WTC11 (cell line): ENCODE measurements at places on chromosomes 11 and 22. TPM values are rescaled to one million over a fixed set of nuclear protein-coding genes. Genes with fewer than 3 reads are reported as not detected.

MCAM gene
- 20.7 to 26.4 TPM (median 22.1 TPM) in 3 replicates for total RNA-seq

VSIG10L2 gene
- not detected in 3 replicates for total RNA-seq

RAG1 gene
- 0.55 to 0.90 TPM (median 0.82 TPM) in 3 replicates for total RNA-seq

DNA sequence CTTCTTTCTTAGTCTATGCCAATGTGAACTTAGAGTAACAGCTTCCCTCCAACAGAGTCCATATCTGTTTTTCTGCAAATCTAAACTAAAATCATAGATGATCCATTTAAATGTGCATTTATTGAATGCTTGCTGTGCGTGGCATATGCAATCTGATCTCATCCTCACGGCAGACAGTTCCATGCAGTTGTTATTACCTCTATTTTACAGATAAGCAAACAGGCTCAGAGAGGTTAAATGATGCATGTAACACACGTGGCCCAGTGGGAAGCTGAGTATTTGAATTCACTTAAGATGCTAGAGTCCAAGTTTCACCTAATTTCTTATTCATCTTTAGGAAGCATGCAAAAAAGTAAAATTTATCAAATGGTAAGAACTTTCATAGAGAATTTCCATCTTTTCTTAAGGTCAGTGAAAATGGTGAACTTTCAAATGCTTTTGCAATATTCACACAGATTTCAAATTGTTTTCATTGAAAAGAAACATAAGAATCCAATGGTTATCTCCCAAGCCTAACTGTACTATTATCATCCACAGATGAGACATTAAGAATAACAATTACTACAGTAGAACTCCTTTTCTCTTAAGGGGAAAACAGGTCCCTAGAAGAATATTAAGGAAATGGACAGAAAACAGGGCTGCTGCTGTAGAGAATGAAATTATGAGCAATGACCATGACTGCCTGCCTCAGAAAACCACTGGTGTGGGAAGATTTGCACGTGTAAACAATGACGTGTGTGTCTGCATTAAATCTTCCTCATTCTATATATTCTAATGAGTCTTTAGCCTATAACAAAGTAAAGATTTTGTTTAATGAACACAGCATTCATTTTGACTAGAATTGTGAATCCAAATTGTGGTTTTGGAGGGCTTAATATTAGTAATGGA is 1171.3 kb downstream of the LRRC4C start:
- no peaks in the 10 kb centered on the region for H3K36me3 ChIP-seq
- H3K4me3 ChIP-seq, result no peak overlapping the region
- DNase-seq, result no peak
- peaks cover 87% of the 10 kb centered on the region for H3K27me3 ChIP-seq
- H3K27ac ChIP-seq, result no peak overlapping the region
- H3K4me1 ChIP-seq, result peaks cover 25% of the 10 kb centered on the region

DNA sequence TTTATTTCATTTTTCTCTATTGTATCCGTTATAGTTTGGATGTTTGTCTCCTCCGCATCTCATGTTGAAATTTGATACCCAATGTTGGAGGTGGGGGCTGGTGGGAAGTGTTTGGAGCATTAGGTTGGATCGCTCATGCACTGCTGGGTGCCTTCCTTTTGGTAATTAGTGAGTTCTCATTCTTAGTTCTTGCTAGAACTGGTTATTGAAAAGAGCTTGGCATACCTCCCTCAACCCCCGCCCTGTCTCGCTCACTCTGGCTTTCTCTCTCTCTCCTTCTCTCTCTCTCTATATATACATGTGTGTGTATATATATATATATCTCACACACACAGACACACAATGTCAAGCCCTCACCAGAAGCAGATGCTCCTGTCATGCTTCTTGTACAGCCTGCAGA is 978.7 kb downstream of the DLG2 start:
- H3K27me3 ChIP-seq, result no peaks in the 10 kb centered on the region
- peaks cover 60% of the 10 kb centered on the region for H3K4me1 ChIP-seq
- H3K4me3 ChIP-seq, result peak overlapping the region; percentile 44

RAG2 gene
- total RNA-seq, result not detected in 3 replicates

- H3K27ac ChIP-seq, result no peak overlapping the region
- H3K27me3 ChIP-seq, result no peaks in the 10 kb centered on the region
- H3K4me1 ChIP-seq, result peaks cover 8% of the 10 kb centered on the region
- H3K4me3 ChIP-seq, result no peak overlapping the region
- no peak for DNase-seq
These were observed 73.2 kb downstream of the DBX1 start for GRCh38 chr11:20087118-20087521.

DNA sequence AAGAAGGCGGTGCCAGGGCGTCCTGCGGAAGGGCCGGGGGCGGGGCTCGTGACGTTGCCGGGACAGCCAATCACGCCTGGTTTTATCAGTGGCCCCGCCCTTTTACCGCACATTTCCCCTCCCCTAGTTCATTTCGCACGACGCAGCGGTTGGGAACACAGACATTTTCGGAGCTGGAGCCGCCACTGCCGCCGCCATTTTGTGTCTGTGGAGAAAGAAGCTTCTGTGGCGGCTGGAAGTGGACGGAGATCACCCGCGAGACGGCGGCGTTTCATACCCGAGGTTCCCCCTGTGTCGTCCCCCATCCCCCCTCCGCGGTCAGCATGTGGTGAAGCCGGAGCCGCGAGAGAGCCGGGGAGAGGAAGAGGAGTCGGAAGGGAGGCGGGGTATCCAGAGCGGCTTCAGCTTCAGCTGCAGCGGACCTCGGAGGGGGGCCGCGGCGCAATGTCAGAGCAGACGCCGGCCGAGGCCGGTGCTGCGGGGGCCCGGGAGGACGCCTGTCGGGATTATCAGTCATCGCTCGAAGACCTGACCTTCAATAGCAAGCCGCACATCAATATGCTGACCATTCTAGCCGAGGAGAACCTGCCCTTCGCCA is at the start of gene PCF11:
Gene PCF11 (plus strand): TSS at position 136 of the 598 bp plus-strand sequence. CDS start 309 bp downstream, at position 445.
- peak within 1 kb of the TSS; percentile 100 for H3K27ac ChIP-seq
- no peaks in the 10 kb centered on the region for H3K27me3 ChIP-seq
- H3K36me3 ChIP-seq, result peaks cover 26% of the 10 kb centered on the region
- DNase-seq, result peak; percentile 96
- peaks cover 28% of the 10 kb centered on the region for H3K4me1 ChIP-seq

PRAME gene
- 1.4 to 1.7 TPM (median 1.5 TPM) in 3 replicates for total RNA-seq

DNA sequence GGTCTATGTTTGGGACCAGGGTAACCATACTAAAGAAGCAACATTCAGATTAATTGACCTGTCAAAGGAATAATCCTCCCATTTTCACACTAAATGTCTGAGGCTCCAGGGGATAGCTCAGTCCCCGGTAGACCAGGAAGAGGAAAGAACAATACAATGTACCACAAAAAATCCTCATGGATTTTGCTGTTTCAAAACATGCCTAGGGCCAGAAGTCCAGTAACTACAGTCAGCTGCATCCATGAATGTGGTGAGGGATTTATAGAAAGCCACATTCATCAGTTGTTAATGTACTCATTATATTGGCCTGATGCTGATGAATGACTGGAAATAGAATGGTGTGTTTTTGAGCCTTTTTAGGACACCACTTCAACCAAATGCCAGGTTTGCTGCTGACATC is 6.9 kb upstream of the ETS1 start:
- no peak overlapping the region for H3K4me3 ChIP-seq
- peaks cover 64% of the 10 kb centered on the region for H3K4me1 ChIP-seq
- no peak for DNase-seq
- H3K27ac ChIP-seq, result no peak overlapping the region

ZP1 gene
- total RNA-seq, result not detected in 3 replicates

GRCh38 chr11:101508370-101508769 is 75.4 kb downstream of the TRPC6 start:
- no peak overlapping the region for H3K27ac ChIP-seq
- peaks cover 12% of the 10 kb centered on the region for H3K4me1 ChIP-seq
- no peak overlapping the region for H3K4me3 ChIP-seq

GRCh38 chr22:46652847-46653331 is 32.7 kb downstream of the GRAMD4 start:
- peak overlapping the region; percentile 93 for H3K27ac ChIP-seq
- peaks cover 10% of the 10 kb centered on the region for H3K4me1 ChIP-seq
- H3K4me3 ChIP-seq, result no peak overlapping the region
- no peaks in the 10 kb centered on the region for H3K27me3 ChIP-seq
- no peak for DNase-seq

- peaks cover 9% of the 10 kb centered on the region for H3K36me3 ChIP-seq
- no peaks in the 10 kb centered on the region for H3K27me3 ChIP-seq
- no peak overlapping the region for H3K27ac ChIP-seq
- DNase-seq, result no peak
- no peaks in the 10 kb centered on the region for H3K4me1 ChIP-seq
These were observed 123.3 kb downstream of the METTL15 start for GRCh38 chr11:28231475-28231874.

SORL1 gene
- 78.1 to 87.1 TPM (median 78.1 TPM) in 3 replicates for total RNA-seq

TSSK2 gene
- total RNA-seq, result not detected in 3 replicates

SERPIND1 gene
- total RNA-seq, result 0.09 to 0.25 TPM (median 0.22 TPM) in 3 replicates

DNA sequence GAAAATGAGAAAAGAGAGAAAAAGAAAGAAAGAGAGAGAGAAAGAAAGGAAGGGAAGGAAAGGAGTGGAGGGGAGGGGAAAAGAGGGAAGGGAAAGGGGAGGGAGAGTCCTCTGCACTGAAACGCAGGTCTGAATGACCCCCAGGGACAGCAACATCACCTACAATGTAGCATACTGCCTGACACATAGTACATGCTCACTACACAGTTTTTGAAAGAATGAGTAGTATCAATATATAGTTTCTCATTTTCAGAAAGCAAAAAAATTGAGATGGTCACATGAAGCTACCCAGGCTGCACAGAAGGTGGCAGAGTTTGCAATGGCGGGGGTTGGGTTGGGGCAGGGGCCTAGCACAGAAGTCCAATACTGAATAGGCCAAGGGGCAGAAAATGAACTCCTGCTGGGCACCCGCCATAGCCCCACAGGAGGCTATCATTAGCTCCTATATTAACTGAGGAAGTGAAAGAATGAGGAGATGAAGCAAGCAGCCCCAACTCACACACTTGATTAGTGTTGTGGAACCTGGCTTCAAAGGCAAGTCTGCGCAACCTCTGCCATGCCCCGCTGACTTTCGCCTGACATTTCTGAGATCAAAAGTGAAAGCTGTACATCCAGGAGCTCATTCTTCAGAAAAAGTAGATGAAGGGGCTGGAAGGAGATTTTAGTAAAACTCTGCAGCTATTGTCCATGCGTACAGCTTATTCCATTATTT is 241.2 kb upstream of the SYN3 start:
- H3K27me3 ChIP-seq, result no peaks in the 10 kb centered on the region
- no peak overlapping the region for H3K27ac ChIP-seq
- no peak for DNase-seq
- H3K4me3 ChIP-seq, result no peak overlapping the region
- peaks cover 6% of the 10 kb centered on the region; the same call in 1 of the 2 replicates for H3K36me3 ChIP-seq
- H3K4me1 ChIP-seq, result peaks cover 4% of the 10 kb centered on the region

DNA sequence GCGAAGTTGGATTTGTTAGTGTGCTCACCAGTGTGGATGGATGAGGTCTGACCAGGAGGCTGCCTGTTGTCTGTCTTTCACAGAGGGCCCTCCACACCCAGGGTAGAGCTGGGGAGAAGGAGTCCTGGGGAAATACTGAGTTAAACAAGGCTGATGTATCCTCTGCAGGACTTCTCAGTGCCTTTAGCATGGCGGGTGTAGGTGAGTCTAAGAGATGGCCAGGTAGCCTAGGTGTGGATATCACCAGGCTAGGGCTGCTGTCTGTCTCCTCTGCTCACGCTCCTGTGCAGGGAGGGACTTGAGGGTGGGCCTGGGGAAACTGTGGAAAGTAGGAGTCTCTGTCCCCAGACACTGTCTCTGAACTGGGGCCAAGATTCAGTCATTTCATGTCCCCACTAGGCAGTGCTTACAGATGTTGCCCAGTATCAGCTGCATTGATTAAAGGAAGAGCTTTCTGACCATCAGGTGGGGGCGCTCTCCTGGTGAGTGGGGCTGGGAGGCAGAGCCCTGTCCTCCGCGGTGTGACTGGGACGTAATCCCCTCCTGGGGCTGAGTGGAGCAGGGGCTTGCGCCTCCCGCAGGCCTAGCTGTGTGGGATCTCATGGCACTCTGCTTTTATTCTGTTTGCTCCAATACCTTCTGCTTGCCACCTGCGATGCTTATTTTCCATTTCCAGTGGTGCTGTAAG is 35.5 kb upstream of the CCDC188 start:
- no peak overlapping the region for H3K4me3 ChIP-seq
- H3K36me3 ChIP-seq, result no peaks in the 10 kb centered on the region
- H3K4me1 ChIP-seq, result no peaks in the 10 kb centered on the region
- no peak overlapping the region for H3K27ac ChIP-seq

ALG12 gene
- total RNA-seq, result 26.5 to 29.2 TPM (median 26.7 TPM) in 3 replicates

GRCh38 chr11:77074626-77075221 is 8.0 kb downstream of the CAPN5 start:
- H3K27ac ChIP-seq, result no peak overlapping the region
- H3K27me3 ChIP-seq, result no peaks in the 10 kb centered on the region
- H3K4me1 ChIP-seq, result 0 out of 2 replicates have a peak, but pooled peaks cover 2% of the 10 kb centered on the region
- no peak overlapping the region for H3K4me3 ChIP-seq

- DNase-seq, result no peak
- H3K27me3 ChIP-seq, result no peaks in the 10 kb centered on the region
- peaks cover 25% of the 10 kb centered on the region for H3K4me1 ChIP-seq
- no peak overlapping the region for H3K27ac ChIP-seq
These were observed 661 bp upstream of the OLFML1 start for GRCh38 chr11:7484645-7485044.

GRCh38 chr11:69153661-69154060 is 2.1 kb upstream of the SMIM38 start:
- peaks cover 3% of the 10 kb centered on the region; the same call in 1 of the 2 replicates for H3K27me3 ChIP-seq
- peaks cover 26% of the 10 kb centered on the region for H3K4me1 ChIP-seq
- no peak overlapping the region for H3K27ac ChIP-seq
- H3K36me3 ChIP-seq, result peaks cover 16% of the 10 kb centered on the region

GRCh38 chr11:85628771-85629341 is 463 bp downstream of the TMEM126B start:
- DNase-seq, result no peak
- H3K27me3 ChIP-seq, result no peaks in the 10 kb centered on the region
- peaks cover 28% of the 10 kb centered on the region for H3K4me1 ChIP-seq

CARD18 gene
- total RNA-seq, result not detected in 3 replicates

- H3K36me3 ChIP-seq, result peaks cover 37% of the 10 kb centered on the region
- DNase-seq, result no peak
- H3K4me3 ChIP-seq, result no peak overlapping the region
These were observed 72.3 kb downstream of the SHANK2 start for GRCh38 chr11:71179877-71180605.

DNA sequence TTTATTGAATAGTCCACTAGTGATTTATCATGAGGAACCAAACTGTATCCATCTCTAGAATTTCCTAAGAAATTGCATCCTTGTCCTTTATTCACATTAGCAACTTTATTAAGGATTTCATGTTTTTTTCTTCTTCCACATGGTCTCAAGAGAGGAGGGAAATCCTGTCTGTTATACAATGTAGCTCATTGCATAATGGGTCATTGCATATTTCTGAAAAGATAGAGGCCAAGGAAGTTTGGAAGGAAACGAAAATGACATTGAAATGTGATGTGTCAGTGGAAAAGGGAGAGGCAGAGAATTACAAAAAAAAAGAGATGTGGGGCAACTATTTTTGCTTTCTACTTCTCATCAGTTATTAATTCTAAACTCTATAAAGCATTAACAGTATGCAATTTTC is 353.1 kb downstream of the METTL15 start:
- H3K27ac ChIP-seq, result no peak overlapping the region
- DNase-seq, result no peak
- no peaks in the 10 kb centered on the region for H3K4me1 ChIP-seq
- no peaks in the 10 kb centered on the region for H3K27me3 ChIP-seq
- no peak overlapping the region for H3K4me3 ChIP-seq
- H3K36me3 ChIP-seq, result no peaks in the 10 kb centered on the region

OR51F1 gene
- not detected in 3 replicates for total RNA-seq

UBQLNL gene
- total RNA-seq, result 0.14 to 0.24 TPM in 2 of 3 replicates, not detected in the other
